ENCODE measurements at places on chromosomes 3 and 15. TPM values are rescaled to one million over a fixed set of nuclear protein-coding genes. Genes with fewer than 3 reads are reported as not detected.

GRK7 gene
- 0.03 TPM for polyA plus RNA-seq

BTLA gene
- not detected for polyA plus RNA-seq

BCL6 gene
- 13.8 TPM for polyA plus RNA-seq

DNA sequence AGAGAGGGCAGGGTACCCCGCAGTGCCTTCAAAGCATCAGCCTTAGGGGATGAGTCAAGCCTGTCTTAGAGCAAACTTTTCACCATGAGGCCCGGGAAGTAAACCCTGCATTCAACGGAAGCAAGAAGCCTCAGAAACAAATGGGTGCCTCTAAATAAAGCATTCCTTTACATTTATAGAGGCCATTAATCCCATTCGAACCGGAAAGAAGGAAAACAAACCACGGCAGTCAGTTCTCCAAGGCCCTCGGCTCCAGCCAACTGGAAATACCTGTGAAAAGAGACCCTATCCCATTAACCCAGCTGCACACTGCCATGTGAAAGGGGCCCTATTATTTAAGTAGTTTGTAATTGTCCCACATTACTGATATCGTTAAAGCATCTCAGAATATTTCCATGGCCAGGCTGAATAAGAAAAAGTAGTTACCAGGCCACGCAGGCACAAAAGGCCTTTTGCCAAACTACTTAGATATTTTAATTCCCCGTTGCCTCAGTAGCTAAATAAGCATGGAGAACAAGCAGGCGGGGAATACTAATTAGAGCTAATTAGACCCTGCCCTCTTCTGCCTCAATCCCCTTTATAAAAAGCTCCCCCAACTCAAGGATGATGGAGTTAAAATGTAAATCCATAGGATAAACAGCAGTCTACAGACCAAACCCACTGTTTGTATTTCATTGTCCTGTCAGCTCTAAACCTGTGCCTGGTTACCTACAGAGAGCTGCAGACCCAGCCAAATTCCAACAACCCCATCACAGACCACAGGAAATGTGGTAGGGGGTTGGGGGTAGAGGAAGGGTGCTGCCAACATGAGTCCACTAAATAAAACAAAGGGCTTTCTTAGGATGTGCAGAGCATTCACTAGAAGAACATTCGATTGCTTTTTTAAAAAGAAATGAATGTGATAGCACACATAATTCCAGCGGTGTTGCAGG is 4.1 kb downstream of the ITGB5 start:
- no peak overlapping the region for H3K4me3 ChIP-seq
- H3K27ac ChIP-seq, result peak overlapping the region; percentile 59
- peaks cover 3% of the 10 kb centered on the region for H3K36me3 ChIP-seq
- no peak for DNase-seq
- H3K4me1 ChIP-seq, result peaks cover 37% of the 10 kb centered on the region

- H3K4me3 ChIP-seq, result no peak overlapping the region
- H3K27ac ChIP-seq, result no peak overlapping the region
- DNase-seq, result no peak
- no peaks in the 10 kb centered on the region for H3K4me1 ChIP-seq
- H3K36me3 ChIP-seq, result peaks cover 17% of the 10 kb centered on the region
Observed at GRCh38 chr15:44532689-44533088, 4.3 kb upstream of the EIF3J start.

Data from SK-N-SH (cell line).